ENCODE measurements at places on chromosomes 11 and 22.
A peak's percentile ranks its signal among the peaks of the same experiment; 100 is the strongest.

GRCh38 chr22:20751185-20751851 is 22.6 kb upstream of the SERPIND1 start:
- DNase-seq, result no peak

- no peak for DNase-seq
Measured at GRCh38 chr22:39839204-39839603, 54.4 kb downstream of the ENTHD1 start.

- no peak for DNase-seq
Measured at GRCh38 chr11:123159183-123159857, 35.7 kb downstream of the CLMP start.

- no peak for DNase-seq
Measured at GRCh38 chr11:93444617-93445073, 98.5 kb downstream of the SMCO4 start.

- no peak for DNase-seq
Measured at GRCh38 chr11:61719978-61720377, 32.5 kb upstream of the MYRF start.

DNA sequence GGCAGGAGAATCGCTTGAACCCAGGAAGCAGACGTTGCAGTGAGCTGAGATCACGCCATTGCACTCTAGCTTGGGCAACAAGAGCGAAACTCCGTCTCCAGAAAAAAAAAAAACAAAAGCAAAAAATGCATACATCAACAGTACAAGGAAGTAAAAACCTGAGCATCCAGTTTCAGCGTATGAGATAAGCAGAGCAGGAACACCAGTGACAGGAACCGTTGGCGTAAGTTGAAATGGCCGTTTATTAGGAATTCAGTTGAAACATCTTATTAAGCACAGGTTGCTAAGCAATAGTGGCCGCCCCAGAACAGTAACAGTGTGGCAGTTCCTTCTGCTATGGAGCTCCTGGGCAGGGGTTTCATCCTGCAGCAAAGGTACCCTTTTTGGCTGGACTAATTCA is 4.0 kb upstream of the L3MBTL2 start:
- DNase-seq, result no peak

GRCh38 chr22:40040927-40041326 is 46.2 kb downstream of the FAM83F start:
- DNase-seq, result peak; percentile 64

- no peak for DNase-seq
Measured at GRCh38 chr11:129252621-129253020, 60.5 kb upstream of the ARHGAP32 start.

GRCh38 chr11:114914231-114915005 is 236.1 kb downstream of the NXPE2 start:
- no peak for DNase-seq

DNA sequence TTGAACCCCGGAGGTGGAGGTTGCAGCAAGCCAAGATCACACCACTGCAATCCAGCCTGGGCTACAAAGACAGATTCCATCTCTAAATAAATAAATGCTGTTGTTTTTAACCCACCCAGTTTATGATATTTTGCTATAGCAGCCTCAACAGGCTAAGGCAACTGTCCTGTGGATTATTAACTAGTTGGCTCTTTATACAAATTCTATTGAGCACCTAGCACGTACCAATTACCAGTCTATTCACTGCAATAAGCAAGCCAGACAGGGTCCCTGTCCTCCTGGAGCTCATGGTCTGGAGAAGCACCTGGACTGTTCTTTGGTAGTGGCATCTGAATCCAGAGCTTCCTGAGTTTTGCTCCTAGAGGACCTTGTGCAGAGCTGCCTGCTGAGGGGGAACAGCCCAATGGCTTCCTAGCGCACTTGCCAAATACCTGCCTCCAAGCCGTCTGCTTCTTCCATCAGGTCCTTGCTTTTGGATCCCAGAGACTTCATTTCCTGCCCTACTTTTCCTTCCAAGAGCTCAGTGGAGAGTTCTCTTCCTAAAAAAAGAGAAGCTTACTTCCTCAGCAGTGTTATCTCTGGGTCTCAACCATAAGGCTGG is 49.9 kb upstream of the MICAL2 start:
- no peak for DNase-seq

DNA sequence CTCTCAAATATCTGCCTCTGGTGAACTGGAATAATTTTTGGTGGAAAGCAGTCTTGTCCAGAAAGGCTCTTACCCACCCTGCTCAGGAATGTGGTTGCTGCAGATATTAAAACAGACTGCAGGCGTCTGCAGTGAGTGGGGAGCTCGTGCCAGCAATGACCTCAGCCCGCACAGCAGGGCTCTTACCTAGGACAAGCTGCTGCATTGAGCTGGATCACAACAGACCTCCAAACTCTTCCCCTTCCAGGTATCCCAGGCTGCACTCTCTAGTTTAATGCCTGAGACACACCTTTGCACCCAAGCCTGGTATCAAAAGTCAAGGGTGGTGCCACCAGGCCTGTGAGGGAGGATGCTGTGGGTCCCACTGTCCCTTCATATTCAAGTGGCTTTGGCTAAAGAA is 69.7 kb upstream of the CDON start:
- DNase-seq, result no peak

GRCh38 chr11:37963440-37963839 is 1365.4 kb upstream of the RAG2 start:
- no peak for DNase-seq

DNA sequence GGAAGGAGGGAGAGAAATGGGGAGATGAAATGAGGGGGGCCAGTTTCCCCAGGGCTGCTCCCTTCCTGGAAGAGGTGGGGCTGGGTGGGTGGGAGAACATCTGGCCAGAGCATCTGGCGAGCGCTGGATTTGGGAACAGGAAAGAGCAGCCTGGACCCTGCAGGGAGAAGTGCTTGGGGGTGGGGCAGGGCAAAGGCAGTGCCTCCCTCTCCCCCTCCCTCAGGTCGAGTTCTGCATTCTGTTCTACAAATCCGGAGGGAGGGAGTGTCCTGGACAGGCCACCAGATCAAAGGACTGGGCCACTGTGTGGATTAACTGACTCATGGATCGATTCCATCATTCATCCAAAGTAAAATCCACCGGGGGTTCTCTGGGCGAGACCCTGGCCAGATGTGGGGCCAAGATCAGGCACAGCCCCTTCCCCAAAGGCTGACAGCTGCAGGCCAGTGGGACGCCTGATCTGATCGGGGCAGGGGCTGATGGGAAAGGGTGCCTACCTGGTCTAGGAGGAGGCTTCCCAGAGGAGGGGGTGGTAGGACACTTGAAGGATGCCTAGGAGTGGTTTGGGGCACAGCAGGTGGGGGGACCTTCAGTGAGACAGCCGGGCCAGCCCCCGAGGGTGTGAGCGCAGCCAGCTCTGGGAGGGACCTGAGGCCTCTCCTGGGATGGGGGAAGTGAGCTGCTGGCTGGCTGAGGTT is 57.5 kb downstream of the CACNA1I start:
- no peak for DNase-seq

DNA sequence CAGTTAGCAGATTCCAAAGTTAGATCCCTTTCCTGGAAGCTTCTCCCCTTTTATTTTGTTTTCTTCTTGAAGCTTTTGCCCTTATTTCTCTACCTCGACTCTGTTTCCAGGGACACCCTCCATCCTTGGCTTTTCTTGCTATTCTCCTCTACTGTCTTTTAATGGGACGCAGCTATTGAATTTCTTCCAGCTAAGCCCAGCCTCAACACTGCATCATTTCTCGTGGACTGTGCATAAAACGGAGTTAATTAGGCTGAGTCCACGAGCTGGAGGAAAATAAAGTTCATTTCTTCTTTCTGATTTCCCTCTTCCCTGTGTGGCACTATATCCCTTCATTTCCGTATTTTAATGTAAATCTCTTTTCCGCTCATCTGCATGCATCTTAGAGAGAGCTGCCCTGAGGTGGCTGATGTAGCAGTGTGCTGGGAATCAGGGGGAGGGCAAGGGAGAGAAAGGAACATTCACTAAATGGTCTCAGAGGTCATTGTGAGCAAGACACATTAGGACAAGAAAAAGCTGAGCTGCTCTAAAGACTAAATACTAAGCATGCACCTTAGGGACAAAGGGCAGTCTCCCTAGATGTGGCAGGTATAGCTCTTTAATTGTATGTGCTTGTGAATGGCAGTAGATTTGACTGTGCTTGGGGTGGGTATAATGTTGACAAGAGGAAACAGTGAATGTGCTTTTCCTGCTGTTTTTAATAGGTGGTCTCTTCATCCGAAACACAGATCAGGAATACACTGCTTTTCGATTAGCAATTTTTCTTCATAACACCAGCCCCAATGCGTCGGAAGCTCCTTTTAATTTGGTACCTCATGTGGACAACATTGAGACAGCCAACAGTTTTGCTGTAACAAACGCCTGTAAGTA is 1.9 kb downstream of the GRIA4 start:
- no peak for DNase-seq

DNA sequence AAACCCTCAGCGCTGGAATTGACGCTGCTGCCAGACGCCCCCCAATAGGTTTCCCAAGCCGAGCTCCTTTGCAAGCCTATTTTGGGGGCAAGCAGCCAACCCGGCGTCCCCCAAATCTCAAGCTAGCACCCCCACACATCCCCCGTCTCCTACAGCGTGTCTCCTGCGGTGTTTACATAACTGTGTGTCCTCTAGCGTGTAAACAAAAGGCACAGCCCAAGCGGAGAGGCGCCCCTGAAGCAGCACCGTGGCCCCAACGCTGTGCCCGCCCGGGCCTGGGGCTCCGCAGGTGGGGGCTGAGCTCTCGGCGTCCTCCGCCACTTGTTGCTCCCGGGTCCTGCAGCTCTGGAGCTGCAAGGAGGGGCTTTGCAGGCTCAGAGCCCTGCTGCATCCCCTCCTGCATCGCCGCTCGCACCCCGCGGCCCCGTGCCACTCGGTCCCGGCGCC is 1.6 kb downstream of the CADM1 start:
- DNase-seq, result no peak

DNA sequence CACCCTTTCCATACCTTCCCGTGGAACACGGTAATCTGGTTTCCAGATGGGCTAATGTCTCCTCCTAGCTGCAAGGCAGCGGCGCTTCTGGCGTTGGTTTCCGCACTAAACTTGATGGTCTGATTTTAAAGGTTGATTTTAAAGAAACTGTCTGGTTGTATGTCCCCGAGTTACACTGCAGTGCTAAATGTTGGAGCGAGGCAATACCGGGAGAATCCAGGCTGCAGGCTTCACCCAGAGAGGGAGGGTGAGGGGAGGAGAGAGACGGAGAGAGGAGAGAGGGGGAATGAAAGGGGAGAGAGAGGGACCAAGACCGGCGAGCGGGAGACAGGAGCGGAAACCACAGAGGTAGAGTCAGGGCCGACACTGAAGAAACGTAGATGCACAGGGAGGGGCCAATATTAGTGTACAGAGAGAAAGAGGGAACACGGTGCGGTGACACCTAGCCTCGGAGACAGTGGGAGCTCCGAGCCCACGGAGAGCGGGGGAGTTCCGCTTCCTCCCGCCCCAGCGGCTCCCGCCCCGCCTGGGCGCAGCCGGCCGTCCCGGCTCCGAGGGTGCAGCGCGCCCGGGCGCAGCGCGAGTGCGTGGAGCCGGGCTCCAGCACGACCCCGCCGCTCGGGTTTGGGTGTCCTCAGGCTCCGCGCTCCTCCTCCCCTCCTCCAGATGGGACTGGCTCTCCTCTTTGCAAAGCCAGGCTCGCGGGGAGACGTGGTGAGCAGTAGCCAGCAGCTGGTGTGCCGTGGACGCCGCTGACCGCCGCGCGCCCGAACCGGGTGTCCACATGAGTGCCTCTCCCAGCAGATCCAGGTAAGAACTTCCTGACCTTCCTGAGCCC is 71.9 kb upstream of the GRAMD1B start:
- DNase-seq, result peak; percentile 8

- no peak for DNase-seq
Measured at GRCh38 chr22:36599771-36600170, 70.8 kb upstream of the EIF3D start.

DNA sequence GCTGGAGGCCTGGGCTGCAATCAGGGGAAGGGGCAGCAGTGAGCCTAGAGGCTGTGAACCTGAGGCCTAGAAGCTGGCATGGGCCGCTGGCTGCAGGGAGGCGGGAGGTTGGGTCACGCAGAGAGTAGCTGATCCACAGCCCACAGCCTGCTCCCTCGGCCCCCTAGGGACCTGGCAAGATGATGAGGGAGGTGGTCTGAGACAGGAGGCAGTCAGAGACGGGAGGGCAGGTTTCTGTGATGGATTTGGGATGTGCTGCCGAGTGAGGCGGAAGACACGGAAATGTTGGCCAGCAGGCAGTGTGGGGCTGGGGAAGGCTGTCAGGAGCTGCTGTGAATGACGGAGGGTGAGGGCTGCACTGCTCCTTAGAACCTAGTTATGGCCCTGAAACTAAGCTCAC is 22.7 kb downstream of the LRFN4 start:
- no peak for DNase-seq

- no peak for DNase-seq
Measured at GRCh38 chr11:8641332-8641731, 41.1 kb downstream of the TRIM66 start.

- no peak for DNase-seq
Measured at GRCh38 chr11:83727251-83727650, 441.1 kb upstream of the CCDC90B start.

DNA sequence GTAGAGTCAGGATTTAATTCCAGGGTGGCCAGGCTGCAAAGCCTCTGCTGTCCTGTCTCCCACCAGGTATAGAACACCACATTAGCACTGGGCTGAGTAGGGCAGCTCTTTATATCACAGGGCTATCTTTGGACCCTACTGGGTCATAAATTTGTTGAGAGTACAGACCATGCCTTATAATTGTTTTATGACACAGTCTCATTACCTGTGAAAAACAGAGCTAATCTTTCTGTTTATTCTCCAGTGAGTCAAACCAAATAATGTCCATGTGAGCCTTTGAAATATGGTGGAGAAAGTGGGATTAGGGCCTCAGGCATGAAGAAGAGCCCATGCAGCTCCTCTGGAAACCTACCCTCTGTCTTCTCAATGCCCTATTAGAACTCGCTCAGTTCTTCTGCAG is 49.6 kb upstream of the KIRREL3 start:
- no peak for DNase-seq

Data from fibroblast of skin of left biceps (primary cell).